ENCODE measurements at places on chromosomes 16 and 17. TPM values are rescaled to one million over a fixed set of nuclear protein-coding genes. Genes with fewer than 3 reads are reported as not detected.
A peak's percentile ranks its signal among the peaks of the same experiment; 100 is the strongest.

DNA sequence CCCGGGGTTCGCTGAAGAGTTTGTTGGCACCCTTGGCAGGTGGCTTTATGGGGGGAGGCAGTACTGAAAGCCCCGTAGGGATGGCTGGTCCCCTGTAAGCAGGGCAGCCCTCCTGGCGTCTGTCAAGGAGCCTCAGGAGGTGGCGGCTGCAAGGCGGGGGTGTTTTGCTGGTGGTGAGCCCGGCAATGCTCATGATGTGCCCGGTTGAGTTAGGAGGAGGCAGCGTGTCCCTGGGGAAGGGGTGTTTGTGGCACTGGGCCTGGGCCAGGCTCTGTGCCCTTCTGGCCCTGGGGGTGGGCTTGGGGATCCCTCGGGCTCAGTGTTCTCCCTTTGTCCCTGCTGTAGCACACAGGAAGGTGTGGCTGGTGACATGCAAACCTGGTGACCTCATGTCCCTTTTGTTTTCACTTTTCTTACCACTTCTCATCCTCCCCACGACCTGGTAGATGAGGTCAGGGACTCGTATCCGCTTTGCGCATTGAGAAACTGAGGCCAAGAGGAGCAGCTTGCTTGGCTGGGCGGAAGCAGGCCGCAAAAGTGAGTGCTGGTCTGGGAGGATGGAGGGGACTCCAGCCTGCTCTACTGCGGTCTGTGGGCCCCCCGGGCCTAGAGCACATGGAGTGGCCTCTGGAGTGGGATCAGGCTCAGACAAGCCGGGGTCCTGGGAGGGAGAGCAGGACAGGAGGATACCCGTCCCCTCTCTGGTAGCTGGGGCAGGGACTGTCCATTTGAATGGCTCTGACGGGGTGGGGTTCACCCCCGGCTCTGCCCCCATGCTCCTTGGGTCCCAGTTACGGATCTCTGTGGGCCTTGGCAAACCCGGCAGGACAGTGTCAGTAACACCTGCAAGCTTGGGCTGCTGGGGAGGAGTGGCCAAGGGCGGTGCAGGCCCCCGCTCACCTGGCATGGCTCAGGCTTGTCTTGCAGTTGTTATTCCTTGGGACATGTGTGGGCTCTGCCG lies 2.2 kb downstream of the SNN start:
- peak; percentile 47 for DNase-seq
- H3K27ac ChIP-seq = peak overlapping the region; percentile 22
- H3K4me1 ChIP-seq = peaks cover 69% of the 10 kb centered on the region
- H3K27me3 ChIP-seq = no peaks in the 10 kb centered on the region
- no peak overlapping the region for H3K4me3 ChIP-seq

GRCh38 chr16:27216297-27216885 lies 13.1 kb downstream of the KDM8 start:
- H3K4me1 ChIP-seq = no peaks in the 10 kb centered on the region
- no peaks in the 10 kb centered on the region for H3K27me3 ChIP-seq
- no peak overlapping the region for H3K4me3 ChIP-seq
- H3K36me3 ChIP-seq = peaks cover 22% of the 10 kb centered on the region

DNA sequence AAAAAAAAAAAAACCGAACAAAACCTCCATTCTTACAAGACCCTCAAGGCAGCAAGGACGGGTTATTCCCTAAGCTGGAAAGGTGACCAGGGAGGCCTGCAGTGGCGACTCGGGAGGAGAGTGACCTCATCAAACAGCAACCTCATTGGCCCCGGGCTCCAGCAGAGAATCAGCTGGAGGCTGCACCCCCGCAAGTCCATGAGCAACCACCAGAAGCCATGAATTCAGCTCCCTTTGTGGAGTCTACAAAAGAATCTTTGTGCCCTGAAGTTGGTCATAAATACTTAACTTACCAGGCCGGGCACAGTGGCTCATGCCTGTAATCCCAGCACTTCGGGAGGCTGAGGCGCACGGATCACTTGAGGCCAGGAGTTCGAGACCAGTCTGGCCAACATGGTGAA lies 80.9 kb upstream of the CREBBP start:
- H3K4me3 ChIP-seq = no peak overlapping the region
- DNase-seq = no peak
- H3K27me3 ChIP-seq = no peaks in the 10 kb centered on the region
- peaks cover 25% of the 10 kb centered on the region for H3K4me1 ChIP-seq
- H3K36me3 ChIP-seq = no peaks in the 10 kb centered on the region

DNA sequence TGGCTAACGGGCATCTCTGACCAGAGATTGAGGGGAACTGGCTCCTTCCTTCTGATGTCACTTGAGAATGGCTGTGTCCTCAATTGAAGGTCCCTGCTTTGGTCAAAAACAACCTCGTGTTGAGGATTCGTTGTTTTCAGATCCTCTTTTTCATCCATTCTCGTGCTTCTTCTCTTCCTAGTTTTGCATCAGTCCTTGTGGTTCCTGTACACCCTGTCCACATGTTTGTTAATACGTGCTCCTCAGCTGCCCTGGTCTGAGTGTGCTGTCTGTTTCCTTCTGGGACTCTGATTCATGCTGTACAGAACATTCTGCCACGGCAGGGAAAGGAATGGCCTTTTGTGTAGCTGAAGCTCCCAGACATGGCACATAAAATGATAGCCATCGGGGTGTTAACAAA lies 863.2 kb upstream of the GOT2 start:
- H3K36me3 ChIP-seq = no peaks in the 10 kb centered on the region
- no peak overlapping the region for H3K4me3 ChIP-seq
- no peaks in the 10 kb centered on the region for H3K4me1 ChIP-seq
- no peaks in the 10 kb centered on the region for H3K27me3 ChIP-seq
- H3K27ac ChIP-seq = no peak overlapping the region

GRCh38 chr16:85554114-85554888 lies 58.8 kb upstream of the GSE1 start:
- no peaks in the 10 kb centered on the region for H3K27me3 ChIP-seq
- H3K36me3 ChIP-seq = no peaks in the 10 kb centered on the region
- H3K4me1 ChIP-seq = peaks cover 21% of the 10 kb centered on the region
- peak; percentile 80 for DNase-seq
- peak overlapping the region; percentile 65 for H3K4me3 ChIP-seq

DNA sequence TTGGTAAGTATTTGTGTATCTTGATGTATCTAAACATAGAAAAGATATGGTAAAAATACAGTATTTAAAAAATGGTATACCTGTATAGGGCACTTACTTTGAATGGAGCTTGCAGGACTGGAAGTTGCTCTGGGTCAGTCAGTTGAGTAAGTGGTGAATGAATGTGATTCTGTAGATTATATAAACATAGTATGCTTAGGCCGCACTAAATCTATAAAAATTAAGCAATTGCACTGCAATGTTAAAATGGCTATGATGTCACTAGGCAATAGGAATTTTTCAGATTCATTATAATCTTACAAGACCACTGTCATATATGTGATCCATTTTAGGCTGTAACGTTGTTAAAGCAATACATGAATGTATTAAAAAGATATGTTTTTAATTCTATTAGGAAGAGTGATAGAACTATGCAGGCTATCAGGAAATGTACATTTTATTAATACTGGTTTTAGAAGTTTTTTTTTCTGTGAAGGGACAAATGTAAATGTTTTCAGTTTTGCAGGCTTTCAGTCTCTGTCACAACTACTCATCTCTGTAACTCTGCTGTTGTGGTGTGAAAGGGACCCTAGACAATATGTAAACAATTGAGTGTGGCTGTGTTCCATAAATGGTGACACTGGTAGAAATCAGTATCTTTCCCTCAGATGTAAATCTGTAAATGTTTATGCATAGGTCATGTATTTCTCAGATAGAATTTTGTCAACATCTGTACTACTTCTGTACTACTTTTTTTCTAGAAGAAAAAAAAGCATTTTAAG lies 10.5 kb downstream of the CBFB start:
- no peak overlapping the region for H3K4me3 ChIP-seq
- no peak overlapping the region for H3K27ac ChIP-seq
- no peak for DNase-seq
- no peaks in the 10 kb centered on the region for H3K36me3 ChIP-seq
- no peaks in the 10 kb centered on the region for H3K27me3 ChIP-seq
- peaks cover 20% of the 10 kb centered on the region for H3K4me1 ChIP-seq

DNA sequence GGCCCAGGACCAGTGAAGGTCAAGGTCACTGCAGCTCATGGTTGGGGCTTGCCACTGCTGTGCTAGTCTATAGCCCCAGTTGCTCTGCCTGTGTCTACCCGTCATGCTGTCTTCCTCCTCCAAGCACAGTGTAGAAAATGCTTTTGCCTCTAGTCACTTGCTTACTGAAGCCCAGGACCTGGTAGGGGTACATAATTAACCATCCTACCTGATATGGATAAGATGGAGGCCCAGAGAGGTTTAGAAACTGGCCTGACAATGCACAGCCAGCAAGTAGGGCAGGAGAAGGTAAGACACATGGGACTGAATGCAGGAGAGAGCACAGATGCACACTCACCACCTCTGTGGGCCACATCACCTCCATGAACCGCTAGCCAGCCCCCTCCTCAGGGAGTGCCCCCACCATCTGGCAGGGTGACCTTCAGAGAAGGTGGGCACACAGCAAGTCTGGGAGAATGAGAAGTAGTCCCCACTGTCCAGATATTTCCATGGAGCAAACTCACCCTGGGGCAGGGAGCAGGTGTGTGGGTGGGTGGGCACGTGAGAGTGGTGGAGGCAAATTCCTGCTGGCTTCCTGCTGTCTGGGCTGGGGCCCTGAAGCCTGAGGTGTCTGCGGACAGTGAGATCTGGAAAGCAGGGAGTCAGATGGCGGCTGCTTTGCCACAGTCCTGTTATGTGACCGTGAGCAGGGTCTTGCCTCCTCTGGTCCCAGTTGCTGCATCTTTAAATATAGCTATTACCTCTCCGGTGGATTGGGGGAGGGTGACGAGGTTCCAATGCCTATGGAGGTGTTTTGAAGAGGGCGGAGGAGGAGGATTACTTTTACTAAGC lies 1.0 kb downstream of the CX3CL1 start:
- no peak overlapping the region for H3K4me3 ChIP-seq
- no peak for DNase-seq
- no peaks in the 10 kb centered on the region for H3K36me3 ChIP-seq
- no peaks in the 10 kb centered on the region for H3K27me3 ChIP-seq
- no peak overlapping the region for H3K27ac ChIP-seq
- no peaks in the 10 kb centered on the region for H3K4me1 ChIP-seq

GRCh38 chr17:19453296-19453695 lies 42.3 kb downstream of the RNF112 start:
- no peak for DNase-seq
- no peak overlapping the region for H3K27ac ChIP-seq
- H3K36me3 ChIP-seq = no peaks in the 10 kb centered on the region
- H3K4me3 ChIP-seq = no peak overlapping the region

GRCh38 chr17:44002141-44002848 lies 2.1 kb upstream of the NAGS start:
- H3K4me1 ChIP-seq = peaks cover 19% of the 10 kb centered on the region
- no peak overlapping the region for H3K4me3 ChIP-seq
- no peak overlapping the region for H3K27ac ChIP-seq

DNA sequence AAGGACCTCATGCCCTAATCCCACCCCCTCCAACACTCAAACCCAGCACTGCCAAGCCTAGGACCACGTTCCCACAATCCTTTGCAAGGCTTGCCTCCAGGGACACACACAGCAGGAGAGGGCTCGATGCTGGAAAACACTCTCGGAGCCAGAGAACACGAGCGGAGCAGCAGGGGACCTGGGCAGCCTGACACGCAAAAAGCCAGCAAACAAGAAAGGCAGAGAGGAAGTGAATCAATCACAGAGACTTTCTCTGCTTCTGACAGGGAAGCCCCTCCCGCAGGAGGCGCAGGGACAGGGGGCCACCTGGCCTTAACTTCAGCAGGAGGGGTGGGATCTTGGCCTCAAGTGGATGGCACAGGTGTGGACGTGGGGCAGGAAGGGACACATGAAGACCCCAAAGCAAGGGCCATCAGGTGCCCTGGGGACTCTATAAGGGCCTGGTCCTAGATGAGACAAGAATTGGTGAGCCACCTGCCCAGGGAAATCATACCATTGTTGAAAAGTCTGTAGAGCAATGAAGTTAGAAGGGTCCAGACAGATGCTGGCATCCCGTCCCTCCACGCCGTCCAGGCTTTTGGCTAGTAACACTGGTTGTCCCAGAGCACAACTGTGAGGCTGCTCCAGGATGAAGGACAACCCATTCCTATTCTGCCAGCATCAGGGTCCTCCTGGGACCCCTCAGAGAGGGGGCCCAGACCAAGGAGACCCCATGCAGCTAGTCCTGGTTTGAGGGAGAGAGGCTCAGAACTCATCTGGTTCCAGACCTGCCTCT lies 2.2 kb downstream of the SDK2 start:
- peaks cover 11% of the 10 kb centered on the region for H3K27me3 ChIP-seq
- no peak overlapping the region for H3K27ac ChIP-seq
- no peak overlapping the region for H3K4me3 ChIP-seq
- peaks cover 5% of the 10 kb centered on the region for H3K4me1 ChIP-seq
- H3K36me3 ChIP-seq = no peaks in the 10 kb centered on the region
- no peak for DNase-seq

- H3K4me1 ChIP-seq = peaks cover 2% of the 10 kb centered on the region
- no peak for DNase-seq
- H3K4me3 ChIP-seq = no peak overlapping the region
- H3K27ac ChIP-seq = no peak overlapping the region
Measured at GRCh38 chr16:46785076-46785845, 37.1 kb upstream of the MYLK3 start.

DNA sequence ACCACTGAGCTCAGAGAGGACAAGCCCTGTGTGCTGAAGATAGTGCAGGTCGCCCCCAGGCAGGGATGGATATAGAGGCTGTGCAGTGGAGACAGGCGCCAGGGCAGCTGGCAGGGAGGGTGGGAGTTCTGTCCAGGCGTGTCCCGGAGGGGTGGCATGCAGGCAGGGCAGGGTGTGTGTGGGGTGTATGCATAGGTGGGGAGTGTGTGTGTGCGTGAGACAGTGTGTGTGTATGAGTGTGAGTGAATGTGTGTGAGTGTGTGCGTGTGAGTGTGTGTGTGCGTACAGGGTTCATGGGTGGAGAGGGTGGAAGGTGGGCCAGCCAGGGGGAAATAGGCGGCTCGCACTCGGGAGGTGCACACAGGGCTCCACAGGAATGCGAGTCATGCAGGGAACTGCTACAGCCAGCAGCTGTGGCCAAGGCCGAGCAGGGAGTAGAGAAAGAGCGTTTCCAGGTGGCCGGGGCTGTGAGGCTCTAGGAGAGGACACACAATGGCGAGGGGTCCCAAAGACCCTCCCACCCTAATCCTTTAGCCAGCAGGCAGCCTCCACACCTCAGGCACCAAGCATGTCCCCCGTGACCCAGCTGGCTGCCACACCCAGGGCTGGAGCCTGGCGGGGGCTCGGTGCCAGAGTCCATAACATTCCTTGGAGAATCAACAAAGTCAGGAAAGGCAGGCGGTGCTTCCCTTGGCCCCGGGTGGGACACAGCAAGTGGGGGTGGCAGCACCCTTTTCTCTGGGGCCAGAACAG lies 4.6 kb downstream of the PLCD3 start:
- H3K27me3 ChIP-seq = no peaks in the 10 kb centered on the region
- DNase-seq = no peak
- no peaks in the 10 kb centered on the region for H3K36me3 ChIP-seq
- no peak overlapping the region for H3K27ac ChIP-seq
- H3K4me1 ChIP-seq = peaks cover 11% of the 10 kb centered on the region

GRCh38 chr17:40491486-40491885 lies 9.9 kb downstream of the TNS4 start:
- no peak overlapping the region for H3K27ac ChIP-seq
- peaks cover 43% of the 10 kb centered on the region for H3K4me1 ChIP-seq
- no peak overlapping the region for H3K4me3 ChIP-seq
- no peak for DNase-seq
- no peaks in the 10 kb centered on the region for H3K36me3 ChIP-seq

TMEM231 gene
- 2.6 TPM for total RNA-seq

KRTAP4-3 gene
- total RNA-seq = not detected

KRT28 gene
- not detected for total RNA-seq

ZNF652 gene
- total RNA-seq = 64.2 TPM

MYH1 gene
- total RNA-seq = not detected

TANC2 gene
- total RNA-seq = 30.0 TPM

MSLN gene
- total RNA-seq = not detected

CCL8 gene
- not detected for total RNA-seq

FBXO39 gene
- total RNA-seq = 0.20 TPM

NACA2 gene
- total RNA-seq = not detected

TBC1D3D gene
- total RNA-seq = not detected

TNFRSF13B gene
- not detected for total RNA-seq
